ENCODE measurements at places on chromosomes 11 and 22. TPM values are rescaled to one million over a fixed set of nuclear protein-coding genes. Genes with fewer than 3 reads are reported as not detected.

GRCh38 chr11:32366666-32367065 lies 68.7 kb downstream of the WT1 start:
- H3K4me3 ChIP-seq: no peak overlapping the region
- no peak overlapping the region for H3K27ac ChIP-seq
- no peaks in the 10 kb centered on the region for H3K36me3 ChIP-seq
- H3K27me3 ChIP-seq: no peaks in the 10 kb centered on the region
- H3K4me1 ChIP-seq: no peaks in the 10 kb centered on the region

The CBX7 gene
- total RNA-seq: 141 TPM

GRCh38 chr22:47303161-47303890 lies 540.9 kb downstream of the TBC1D22A start:
- no peaks in the 10 kb centered on the region for H3K4me1 ChIP-seq
- no peak overlapping the region for H3K27ac ChIP-seq
- no peak for DNase-seq

GRCh38 chr22:39522567-39523300 lies 2.4 kb downstream of the ATF4 start:
- H3K27ac ChIP-seq: peak overlapping the region; percentile 6
- no peaks in the 10 kb centered on the region for H3K36me3 ChIP-seq
- no peaks in the 10 kb centered on the region for H3K27me3 ChIP-seq
- H3K4me3 ChIP-seq: peak overlapping the region; percentile 18
- DNase-seq: peak; percentile 41

The ANO9 gene
- 63.9 TPM for total RNA-seq

DNA sequence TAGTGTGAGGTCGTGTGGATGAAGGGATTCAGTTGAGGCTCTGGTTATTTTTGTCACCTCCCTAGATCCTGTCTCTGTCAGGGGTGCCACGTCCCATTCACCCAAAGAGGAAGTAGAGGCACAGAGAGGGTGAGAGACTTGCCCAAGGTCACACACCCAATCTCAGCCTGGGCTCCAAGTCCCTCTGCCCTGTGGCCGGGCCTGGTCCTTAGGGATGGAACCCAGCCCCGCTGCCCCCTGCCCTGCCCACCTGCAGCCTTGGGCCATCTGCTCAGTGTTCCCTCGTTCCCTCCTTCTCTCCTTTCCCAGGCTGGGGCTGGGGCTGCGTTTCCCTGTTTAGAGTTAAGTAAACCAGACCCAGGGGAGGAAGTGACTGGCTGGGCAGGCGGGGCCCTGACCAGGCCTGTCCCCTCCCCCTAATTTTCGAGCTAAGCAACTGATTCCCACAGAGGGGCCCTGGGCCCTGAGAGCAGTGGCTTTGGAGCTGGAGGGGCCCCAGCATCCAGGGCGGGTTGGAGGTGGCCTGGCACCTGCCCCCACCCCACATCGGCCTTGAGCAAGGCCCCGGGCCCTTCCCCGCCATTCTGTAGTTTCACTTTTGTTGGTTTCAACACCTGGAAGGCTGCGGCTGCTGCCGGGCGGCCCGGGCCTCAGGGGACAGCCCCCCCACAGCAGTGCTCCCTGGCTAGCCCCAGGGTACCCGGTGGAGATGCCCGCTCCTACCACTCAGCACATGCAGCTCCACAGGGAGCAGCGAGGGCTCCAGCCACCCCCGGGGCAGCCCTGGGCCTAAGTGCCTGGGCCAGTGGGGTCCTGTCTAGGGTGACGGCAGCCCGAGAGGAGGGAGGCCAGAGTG lies 1.5 kb downstream of the TCIRG1 start:
- H3K27ac ChIP-seq: peak overlapping the region; percentile 83
- DNase-seq: peak; percentile 87
- H3K27me3 ChIP-seq: no peaks in the 10 kb centered on the region
- peak overlapping the region; percentile 71 for H3K4me3 ChIP-seq
- peaks cover 29% of the 10 kb centered on the region for H3K36me3 ChIP-seq

The LRFN4 gene
- 10.6 TPM for total RNA-seq

All from B cell (primary cell).